ENCODE measurements at places on chromosomes 2 and 18.

DNA sequence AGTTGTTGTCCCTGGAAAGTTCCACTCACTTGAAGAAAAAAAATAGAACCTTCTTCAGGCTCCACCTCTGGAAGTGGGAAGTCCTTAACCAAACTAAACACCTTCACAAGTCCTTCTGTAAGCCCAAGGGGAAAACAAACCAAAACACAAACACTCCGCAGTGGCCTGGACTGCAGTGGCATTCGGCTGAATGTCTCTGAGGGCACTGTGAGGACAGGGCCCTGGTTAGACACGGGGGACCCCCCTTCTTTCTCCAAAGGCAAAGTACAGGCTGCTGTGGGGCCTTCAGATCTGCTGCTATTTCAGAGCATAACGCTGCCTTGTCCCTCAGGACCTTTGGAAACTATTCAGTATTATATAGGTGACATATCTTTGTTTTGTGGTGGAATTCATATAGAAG, 28.1 kb downstream of the FOSL2 start:
- DNase-seq: no peak

DNA sequence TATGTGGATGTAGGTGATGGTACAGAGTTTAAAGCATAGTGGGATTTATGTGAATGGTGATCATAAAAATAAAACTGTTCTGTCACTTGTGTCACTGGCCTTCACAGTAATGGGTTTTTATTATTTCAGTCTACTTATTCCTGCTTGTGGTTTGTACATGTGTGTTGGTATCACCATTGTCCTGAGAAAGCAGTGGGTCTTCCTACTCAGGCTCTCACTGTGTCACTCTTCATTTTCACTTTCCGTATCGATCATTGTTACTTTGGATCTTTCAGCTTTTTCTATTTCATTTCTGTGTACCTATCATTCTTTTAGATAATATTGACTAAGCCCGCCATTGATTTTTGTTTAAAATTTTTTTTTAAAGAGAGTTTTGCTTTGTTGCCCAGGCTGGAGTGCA, 7.4 kb downstream of the MRPL30 start:
- no peak for DNase-seq

DNA sequence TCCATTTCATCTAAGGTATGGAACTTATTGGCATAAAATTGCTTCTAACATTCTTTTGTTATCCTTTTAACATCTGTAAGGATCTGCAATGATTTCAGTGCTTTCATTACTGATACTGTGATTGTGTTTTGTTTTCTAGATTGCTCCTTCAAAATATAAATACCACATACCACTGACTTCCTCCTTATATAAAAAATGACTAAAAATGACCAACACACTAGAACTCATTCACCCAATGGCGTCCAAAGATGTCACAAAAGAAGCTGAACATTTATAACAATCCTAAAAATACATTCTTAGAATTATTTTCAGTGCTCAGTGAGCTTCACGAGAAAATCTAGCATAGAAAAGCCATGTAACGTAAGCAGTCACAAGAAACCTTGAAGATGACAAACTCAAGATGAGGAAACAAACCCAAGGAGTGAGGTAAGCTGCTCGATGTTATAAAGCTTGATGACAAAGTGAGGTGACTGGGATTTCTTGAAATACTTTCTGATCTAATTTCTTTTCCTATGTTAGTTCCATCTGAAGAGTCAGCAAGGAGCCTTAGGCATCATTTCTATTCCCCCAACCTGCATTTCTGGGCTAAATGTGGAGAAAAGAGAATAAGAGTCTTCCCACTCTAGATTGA, 42.6 kb downstream of the PNO1 start:
- DNase-seq: no peak

GRCh38 chr18:75784390-75784789, 356.9 kb upstream of the SMIM21 start:
- no peak for DNase-seq

- no peak for DNase-seq
Measured at GRCh38 chr2:85997017-85997970, 108.4 kb downstream of the POLR1A start.

DNA sequence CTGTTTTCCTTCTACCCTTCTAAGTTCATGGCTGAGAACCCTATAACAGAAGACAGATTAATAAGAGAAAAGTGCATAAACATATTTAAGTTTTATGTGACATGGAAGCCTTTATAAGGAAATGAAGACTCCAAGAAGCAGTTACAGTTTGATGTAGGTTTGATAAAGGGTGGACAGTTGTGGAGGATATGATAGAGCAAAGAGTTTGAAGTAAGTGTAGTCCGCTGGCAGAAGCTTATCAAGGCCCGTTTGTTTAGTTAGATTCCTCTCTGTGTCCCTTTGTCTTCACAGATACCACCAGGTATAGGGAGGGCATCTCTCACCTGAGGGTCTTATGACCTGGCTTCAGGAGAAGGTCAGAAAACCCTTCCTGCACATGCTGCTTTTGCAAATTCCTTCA, 10.4 kb upstream of the CASP8 start:
- no peak for DNase-seq

DNA sequence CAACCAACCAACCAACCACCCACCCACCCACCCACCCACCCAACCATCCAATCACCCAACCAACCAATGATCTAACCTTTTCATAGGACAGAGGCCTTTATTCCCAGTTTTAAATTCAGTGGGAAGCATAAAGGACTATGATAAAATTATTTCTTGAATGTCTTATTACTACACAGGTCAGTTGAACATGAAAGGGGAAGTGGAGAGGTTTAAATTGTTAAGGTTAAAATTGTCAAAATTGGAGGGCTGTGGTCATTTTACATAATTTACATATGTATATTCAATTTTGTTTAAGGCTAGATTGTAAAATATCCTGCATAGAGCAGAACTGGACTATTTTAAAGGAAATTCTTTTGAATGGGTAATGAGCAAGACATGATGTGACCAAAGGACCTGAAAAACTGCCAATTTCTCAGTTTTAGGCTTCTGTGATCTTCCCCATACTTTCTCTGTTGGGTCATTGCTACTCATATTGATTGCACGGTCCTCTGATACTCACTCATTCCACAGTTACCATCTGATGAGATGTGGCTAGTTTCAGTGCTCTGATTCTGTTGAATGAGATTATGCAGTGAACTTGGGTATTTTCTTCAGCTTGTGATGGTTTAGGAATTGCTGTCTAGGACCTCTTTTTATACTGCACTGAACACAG, 127.4 kb downstream of the PLCL1 start:
- no peak for DNase-seq

DNA sequence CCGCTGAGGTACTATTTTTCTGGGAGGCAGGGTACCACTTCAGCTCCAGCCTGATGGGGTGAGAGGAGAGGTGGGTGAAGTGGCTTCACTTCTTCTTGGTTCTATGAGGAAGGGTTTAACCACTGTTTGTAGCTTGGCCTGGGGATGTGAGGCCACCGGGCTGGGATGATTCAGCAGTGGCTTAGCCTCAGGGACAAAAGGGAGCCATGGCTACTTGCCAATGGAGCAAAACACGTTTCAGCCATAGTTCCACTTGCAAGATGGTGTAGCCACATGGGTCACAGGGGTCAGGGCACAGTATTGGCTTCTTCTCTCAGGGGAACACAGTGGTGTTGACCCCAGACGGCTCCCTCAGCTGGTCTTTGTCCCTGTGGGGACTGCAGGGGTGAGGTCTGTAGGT, 14.9 kb downstream of the ZDBF2 start:
- no peak for DNase-seq

DNA sequence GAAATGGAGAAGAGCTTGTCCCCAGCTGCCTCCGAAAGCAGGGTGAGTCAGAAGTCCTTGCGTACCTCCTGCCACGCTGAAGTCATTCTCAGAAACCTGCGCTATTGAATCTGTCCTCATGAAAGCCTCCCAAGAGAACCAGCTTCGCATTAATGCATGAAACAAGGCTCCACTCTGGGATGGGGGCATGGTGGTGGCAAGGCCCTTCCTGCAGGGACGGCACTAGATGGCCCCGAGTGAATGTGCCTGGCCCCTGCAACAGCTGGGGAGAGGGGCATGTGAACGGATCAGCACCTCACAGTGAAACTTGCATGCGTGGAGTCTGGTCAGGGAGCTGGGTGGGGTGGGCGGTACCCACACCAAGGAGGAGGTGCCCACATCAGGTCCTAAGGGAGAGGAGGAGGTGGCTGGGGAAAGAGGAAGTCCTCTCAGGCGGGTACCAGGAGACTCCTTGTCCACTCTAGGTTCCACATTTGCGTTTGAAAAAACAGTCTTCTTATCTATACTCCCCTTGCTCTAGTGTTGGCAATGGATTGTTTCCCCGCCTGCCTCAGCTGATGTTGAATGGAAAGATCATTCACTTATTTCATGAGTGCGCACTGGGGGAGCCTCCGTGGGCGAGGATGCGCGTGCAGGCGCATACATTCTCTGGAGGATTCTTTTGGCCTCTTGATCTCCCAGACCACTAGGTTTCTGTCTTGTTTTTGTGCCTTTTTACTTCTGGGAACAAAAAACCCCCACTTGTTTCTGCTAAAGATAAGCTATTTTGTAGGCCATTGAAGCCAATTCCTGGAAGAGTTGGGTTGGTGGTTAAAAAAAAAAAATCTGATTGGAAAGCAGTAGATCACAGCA, 104.7 kb downstream of the KLHL29 start:
- DNase-seq: peak; percentile 40

- no peak for DNase-seq
Measured at GRCh38 chr2:168252976-168253375, 5.6 kb upstream of the STK39 start.

DNA sequence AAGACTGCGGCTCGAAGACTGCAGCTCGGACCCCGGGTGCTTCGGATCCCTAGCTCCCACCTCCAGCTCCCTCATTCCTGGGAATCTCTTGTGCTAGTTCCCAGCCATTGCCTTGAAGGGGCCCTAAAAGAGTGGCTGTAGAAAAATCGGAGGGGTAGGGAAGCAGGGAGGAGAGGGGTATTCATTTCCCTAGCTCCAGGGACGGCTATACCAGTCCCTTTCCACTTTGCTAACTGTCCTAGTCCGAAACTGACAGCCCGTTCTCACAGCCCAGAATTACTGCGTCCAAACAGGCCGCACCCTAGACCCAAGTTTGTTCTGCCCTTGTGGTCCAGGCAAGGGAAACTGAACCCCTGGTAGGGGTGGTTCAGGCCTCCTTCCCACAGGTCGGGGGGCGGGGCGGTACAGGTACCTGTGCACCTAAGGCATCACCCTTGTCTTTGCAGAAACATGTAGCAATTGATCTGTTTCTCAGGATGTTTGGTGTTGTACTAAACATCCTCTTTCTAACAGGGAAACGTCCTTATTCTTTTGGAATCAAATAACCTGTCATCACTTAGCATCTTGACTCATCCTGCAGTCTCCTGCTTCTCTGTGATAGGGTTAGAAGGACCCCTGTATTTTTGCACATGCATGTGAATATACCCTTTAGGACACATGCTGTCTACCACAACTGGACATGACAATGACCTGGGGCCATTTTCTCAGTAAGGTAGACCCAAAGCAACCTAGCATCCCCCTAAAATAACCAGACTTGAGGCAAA, 4.0 kb downstream of the EMX1 start:
- DNase-seq: no peak

DNA sequence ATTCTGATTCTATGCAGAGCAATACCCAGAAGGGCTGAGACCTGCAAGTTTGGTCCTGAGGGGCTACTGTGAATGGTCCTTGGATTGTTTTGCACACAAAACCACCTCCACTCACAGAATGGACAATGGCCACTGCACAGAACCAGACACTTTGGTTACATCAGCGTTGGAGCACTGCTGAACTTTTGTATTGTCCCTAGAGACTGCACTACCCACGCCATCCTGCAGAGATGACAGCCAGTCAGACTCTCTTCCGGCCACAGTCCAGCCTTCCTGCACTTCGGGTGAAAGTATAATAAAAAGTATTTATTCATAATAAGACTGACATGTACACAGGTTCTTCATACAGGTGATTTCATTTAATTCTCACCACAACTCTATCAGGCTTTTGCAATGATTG, 35.7 kb downstream of the CELF4 start:
- DNase-seq: no peak

GRCh38 chr2:228657807-228658402, 476.4 kb upstream of the SPHKAP start:
- DNase-seq: no peak

DNA sequence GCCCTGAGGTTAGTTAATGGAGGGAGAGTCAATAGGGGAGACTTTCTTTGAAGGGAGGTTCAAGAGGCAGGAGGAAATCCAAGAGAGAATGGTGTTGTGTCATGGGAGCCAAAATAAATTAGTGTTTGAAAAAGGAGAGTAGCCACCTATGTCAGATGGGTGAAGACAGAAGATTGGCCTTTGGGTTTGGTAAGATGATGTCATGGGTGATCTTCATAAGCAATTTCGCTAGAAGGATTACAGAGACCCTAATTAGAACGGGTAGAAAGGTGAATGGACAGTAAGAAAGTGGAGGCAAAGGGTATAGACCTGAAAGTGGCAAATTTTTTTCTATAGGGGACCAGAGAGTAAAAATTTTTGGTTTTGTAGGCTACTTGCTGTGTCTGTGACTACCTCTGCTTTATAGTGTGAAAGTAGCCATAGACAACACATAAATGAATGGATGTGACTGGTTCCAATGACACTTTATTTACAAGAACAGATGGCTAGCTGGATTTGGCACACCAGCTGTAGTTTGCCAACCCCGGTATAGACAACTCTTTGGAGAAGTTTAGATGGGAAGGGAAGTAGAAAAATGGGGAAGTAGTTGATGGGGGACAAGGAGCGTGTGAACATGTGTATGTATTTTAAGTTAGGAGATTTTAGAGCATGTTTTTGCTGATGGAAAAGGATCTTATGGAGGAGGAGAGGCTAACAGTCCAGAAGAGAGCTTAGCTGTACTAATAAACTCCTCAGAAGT, 9.3 kb downstream of the STAMBP start:
- no peak for DNase-seq

- no peak for DNase-seq
Measured at GRCh38 chr2:4340536-4340935, 637.2 kb downstream of the DCDC2C start.

GRCh38 chr2:233474308-233475160, 92.0 kb downstream of the USP40 start:
- DNase-seq: no peak

DNA sequence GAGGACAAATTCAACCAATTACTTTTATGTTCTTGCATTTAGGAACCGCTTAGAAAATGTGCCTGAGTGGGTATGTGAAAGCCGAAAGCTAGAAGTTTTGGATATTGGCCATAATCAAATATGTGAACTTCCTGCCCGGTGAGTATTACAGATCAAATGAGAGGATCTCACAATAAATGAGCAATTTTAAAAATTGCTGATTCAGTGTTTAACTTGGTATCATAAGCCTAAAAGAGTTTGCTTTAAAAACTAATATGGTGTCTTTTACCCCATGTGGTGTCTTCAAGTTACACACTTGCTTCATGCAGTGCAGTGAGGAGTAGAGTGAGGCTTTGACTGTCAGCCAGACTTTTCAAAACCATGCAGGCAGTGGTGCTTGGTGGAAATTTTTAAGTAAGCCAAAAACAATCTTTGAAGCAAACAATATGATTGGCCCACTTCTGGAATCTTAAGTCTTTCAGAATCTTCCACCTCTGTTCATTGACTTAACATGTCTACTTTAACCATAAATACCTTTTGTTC, 199.6 kb downstream of the PHLPP1 start:
- DNase-seq: no peak

Data from stimulated activated CD4-positive, alpha-beta T cell treated with anti-CD3 and anti-CD28 coated beads, Interleukin-15, amount 100 ng/mL, for 48 hours (primary cell).